ENCODE measurements at places on chromosomes 12 and 14.

- DNase-seq: no peak
Measured at GRCh38 chr14:21049271-21049673, 7.1 kb downstream of the RNASE7 start.

DNA sequence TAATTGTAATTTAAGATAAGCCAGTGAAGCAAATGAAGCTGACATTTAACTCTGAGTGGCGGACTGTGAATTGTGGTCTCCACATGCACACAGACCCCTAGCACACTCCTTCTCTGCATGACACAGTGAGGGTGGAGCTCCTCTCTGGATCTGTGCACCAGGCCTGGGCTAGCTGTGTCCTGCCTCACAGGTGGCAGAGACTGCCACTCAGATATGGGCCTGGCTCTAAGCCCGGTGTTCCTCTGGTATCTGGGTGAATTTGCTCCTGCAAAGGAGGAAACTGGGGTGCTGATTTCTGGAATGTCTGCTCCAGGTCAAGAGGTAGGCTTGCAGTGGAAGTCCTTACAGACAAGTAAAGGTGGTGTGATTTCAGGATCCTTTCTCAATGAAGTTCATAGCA is 282.4 kb downstream of the FOXN3 start:
- no peak for DNase-seq

GRCh38 chr12:46154221-46154985 is 114.4 kb downstream of the SLC38A1 start:
- DNase-seq: peak; percentile 12

GRCh38 chr14:104425763-104426646 is 153.6 kb upstream of the C14orf180 start:
- DNase-seq: no peak

DNA sequence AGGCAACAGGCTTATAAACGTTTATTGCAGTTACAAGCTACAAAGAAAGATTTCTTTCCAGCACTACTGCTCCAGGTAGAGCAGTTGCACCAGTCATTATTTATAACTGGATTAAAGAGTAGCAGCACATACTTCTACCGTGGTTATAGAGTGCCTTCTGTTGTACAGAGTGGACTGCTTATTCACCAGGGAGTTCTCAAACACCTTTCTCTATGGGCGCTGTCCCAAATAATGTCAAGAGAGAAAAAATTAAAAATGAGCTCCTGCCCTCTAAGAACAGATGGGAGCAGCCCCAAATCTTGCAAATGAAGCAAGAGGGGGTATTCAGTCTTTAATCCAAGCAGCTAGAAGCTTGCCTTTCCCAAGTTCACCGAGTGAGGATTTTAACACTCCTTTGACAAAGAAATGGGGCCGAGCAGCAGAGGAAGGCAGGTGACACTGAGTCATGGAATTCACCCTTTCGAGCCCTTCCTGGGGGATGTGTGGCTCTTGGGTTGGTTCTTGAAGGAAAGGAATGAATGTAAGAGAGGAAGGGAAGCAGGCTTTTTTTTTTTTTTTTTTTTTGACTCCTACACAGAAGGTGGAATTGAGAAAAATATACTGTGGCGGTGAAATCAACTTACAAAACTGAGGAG is 181.2 kb downstream of the PRKCH start:
- DNase-seq: peak; percentile 67

- DNase-seq: no peak
Measured at GRCh38 chr12:47378907-47379306, 299.1 kb upstream of the AMIGO2 start.

DNA sequence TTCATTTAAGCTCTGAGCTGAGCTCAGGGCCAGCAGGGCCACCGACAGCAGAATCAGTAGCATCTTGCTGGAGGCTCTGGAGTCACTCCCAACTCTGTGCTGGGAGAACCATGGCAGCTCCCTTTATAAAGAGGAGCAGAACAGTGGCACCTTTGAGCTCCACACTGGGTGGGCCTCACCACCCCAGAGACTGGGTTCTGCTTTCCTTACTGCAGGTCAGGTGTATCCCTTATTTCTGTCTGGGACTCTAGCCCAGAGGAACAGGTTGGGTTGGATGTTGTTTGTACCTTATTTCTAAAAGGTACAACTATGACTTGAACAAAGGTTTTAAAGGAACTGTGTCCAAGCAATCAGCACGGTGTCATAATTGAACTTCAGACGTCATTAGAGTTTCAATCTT is at the start of gene PRB3:
Gene PRB3 (minus strand): TSS at position 101 of the 400 bp plus-strand sequence. CDS start 38 bp downstream, at position 63.
- DNase-seq: no peak

DNA sequence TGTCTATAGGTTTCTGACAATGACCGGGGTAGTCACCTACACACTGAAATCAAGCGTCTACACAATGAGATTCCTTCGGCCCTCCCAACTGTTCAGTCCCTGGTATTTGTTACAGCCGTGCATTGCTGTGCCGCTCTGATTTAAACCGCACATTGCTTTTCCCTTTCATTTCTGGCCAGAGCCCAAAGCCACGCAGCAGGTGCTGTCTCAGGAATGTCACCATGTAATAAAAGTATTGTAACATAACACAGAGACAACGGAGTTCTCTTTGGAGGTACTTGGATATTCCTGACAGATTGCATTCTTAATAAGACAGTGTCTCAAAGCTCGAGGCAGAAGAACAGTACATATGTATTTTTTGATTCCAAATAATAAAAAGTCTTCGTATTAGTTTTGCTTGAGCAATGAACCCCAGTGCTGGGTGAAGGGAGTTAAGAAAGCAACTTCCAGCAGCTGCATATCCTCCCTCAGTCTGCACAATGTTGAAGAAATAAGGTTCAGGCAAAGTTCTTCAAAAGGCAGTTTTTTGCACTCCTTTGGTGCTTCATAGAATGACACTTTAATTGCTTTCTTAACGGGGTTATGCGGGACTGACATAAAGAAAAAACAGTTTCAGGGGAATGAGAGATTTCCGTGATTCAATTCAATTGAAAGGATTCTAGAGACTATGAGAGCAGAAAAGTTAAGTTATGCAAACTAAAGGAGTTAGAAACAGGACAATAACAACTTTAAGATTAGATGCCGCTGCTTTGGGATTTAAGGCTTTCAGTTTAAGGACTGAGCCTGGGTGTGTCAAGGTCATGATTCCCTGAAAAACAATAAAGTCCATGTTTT is 288.7 kb upstream of the FLRT2 start:
- DNase-seq: peak; percentile 11

GRCh38 chr12:93167331-93167730 is 210.4 kb upstream of the NUDT4 start:
- no peak for DNase-seq

DNA sequence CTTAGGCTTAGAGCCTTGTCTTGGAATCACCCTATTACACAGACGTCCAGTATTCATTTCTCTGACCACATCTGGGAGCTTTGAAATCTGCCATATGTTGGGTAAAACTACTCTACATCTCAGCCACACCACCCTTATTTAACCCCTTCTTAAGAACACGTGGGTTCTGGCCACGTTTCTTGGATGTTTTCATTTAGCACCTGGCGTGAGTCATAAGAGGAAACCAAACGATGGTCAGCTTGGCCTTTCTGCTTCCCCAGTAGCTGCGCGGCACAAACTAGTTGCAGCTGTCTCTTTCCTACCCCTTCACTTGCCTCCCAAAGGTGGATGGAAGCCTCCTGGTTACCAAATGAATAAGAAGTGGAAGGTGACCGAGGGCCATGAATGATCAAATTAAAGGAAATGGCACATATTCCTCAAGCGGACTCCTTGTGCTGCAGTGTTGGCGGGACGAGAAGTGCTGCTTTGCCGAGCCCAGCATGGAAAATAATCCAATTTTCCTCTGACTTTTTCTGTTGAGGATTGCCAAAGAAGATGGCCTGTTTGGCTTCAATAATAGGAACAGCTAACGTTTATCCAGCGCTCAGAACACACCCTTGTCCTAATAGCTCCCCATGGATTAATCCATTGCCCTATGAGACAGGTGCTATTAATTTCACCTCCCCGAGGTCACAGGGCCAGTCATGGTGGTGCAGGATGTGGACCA is 154.1 kb downstream of the ZNF664 start:
- DNase-seq: no peak

GRCh38 chr12:104858611-104859543 is 99.2 kb downstream of the SLC41A2 start:
- no peak for DNase-seq

- no peak for DNase-seq
Measured at GRCh38 chr12:1419849-1420371, 174.5 kb downstream of the FBXL14 start.

GRCh38 chr14:84128050-84128449 is 1401.9 kb upstream of the FLRT2 start:
- DNase-seq: no peak

GRCh38 chr12:117111386-117111785 is 12.2 kb upstream of the TESC start:
- no peak for DNase-seq

DNA sequence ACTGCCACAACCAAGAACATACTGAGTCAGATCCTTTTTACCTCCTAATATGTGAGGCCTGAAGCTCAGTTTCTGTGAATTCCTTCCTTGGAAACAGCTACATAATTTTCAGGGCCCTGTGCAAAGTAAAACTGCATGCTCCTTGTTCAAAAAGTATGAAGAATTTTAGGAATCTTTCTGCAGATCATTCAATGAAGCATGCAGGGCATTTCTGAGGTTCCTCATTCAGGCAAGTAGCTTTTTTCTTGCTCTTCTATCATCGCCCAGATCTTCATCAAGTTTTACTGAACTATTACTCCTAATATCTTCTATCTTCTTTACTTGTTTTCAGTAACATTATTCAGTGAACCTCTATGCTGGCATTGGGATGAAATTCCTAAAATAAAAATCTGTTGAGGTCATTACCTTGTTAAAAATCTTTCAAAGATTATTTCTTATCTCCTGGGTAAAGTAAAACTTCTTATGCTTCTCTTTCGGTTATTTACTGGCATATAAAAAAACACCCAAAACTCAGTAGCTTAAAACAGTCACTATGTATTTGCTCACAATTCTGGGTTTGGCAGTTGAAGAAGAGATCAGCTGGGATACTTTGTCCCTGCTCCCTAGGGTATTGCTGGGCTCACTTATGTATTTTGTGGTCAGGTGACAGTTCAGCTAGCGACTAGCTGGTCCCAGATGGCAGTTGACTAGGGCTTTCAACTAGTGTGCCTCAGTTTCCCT is 42.6 kb upstream of the KRR1 start:
- DNase-seq: no peak

- DNase-seq: no peak
Measured at GRCh38 chr12:108630481-108631207, 3.0 kb downstream of the SELPLG start.

DNA sequence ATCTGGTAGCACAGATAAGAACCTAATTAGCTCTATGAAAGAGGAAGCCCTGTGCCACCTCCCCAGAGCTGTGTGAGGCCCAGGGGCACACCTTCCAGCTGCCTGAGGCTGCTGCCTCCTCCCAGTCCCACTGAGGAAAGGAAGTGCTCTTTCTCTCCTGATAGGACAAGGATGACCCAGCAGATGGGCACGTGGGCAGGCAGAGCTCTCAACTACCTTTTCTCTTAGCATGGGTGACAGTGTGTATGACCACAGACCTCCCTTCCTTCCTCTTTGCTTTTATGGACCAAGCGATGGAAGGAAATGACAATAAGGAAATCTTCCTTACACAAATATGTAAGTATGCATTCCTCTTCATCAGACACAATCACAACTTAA is 127.6 kb upstream of the AMIGO2 start:
- no peak for DNase-seq

DNA sequence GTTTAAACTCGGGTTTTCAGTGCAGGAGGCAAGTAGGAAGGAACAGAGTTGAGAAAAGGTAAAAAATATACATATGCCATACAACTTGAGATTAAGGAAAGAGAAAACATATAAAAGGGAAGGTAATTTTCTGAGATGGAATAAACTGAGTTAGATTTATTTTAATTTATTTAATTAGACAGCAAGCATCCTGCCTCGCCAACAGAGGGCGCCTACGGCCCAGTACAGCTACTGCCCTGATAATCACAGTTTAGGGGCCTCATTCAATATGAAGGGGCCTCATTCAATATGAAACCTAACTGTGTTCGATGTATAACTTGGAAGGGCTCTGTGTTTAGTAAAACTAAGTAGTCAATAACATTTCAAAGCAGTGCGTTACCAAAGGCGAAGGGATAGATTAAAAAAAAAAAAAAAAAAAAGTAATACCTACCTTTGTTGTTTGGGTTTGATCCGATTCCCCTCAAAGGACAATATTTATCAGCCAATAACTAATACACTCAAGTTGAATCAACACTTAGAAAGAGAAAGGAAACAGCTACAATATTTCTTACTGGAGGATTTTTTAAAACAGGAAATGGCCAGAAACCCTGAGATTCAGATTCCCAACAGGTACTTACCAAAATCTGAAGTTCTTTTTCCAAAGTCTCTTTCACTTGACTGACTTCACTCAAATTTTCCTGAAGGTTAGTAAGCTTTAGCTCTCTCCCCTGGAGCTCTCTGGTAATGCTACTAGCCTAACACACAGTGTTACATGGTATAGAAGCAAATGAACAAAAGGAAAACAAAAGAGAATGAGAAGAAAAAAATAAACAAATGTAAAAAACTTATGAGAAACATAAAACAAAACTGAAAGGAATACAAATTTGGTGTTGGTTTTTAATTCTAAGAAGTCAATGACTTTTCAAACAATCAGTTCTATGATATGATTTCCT is 70.0 kb upstream of the VPS33A start:
- peak; percentile 42 for DNase-seq

- DNase-seq: no peak
Measured at GRCh38 chr12:8852119-8852518, 29.7 kb downstream of the A2ML1 start.

DNA sequence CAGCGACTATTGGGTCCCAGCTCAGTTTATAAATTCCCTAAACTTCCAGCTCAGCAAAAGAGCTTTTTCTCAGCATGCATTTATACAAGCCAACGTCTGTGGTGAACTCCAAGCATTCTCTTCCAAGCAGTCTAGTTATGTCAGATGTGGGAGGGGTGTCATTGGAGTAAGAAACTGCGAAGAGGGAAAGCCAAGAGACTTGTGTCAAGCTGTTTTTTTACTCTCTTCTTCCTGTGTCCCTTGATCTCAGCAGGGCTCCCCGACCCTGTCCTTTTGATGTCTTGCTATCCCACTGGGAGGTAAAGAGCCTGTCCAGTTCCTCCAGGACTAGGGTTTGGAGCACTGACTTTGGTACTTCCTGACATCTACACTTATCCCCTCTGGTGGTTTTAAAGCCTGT is 69.0 kb downstream of the PPM1H start:
- DNase-seq: no peak

GRCh38 chr12:10362828-10363657 is 26.8 kb downstream of the KLRK1 start:
- DNase-seq: peak; percentile 44

- no peak for DNase-seq
Measured at GRCh38 chr14:100469632-100470522, 117.3 kb downstream of the BEGAIN start.

DNA sequence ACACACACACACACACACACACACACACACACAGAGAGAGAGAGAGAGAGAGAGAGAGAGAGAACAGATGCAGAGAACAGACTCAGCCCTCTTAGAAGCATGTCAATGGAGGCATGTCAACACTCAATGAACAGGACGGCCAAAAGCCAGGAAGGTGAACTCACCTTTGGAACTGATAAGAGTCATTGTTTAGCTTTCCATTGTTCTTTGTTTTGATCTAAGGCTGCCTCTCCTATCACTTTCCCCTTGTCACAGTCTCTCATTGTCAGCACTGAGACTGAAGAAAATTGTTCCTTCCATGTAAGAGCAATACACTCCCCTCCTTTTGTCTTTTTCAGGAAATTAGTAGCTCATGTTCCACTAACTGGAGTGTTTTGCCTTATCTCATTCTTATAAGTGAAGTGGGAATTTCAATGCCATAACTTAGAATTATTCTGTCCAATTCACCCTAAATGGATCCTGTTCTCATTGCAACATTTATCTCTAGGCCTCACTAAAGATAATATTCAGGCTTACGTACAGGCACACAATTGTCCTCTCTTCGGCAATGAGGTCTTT is 218.0 kb downstream of the DUSP6 start:
- no peak for DNase-seq

Measured in urothelium cell line (cell line).